ENCODE measurements at places on chromosomes 5 and 9.

DNA sequence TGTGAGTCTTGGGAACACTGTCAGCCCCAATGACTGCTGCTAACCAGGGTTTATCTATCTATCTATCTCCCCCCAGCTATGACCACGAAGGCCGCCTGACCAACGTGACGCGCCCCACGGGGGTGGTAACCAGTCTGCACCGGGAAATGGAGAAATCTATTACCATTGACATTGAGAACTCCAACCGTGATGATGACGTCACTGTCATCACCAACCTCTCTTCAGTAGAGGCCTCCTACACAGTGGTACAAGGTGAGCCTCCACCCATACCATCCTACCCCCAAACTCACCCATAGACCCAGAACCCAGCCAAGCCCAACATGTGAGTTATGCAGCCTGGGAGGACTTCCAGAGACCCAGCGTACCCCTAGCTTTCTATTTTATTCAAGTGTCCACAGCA is 65.4 kb upstream of the WWC1 start:
- DNase-seq = no peak

DNA sequence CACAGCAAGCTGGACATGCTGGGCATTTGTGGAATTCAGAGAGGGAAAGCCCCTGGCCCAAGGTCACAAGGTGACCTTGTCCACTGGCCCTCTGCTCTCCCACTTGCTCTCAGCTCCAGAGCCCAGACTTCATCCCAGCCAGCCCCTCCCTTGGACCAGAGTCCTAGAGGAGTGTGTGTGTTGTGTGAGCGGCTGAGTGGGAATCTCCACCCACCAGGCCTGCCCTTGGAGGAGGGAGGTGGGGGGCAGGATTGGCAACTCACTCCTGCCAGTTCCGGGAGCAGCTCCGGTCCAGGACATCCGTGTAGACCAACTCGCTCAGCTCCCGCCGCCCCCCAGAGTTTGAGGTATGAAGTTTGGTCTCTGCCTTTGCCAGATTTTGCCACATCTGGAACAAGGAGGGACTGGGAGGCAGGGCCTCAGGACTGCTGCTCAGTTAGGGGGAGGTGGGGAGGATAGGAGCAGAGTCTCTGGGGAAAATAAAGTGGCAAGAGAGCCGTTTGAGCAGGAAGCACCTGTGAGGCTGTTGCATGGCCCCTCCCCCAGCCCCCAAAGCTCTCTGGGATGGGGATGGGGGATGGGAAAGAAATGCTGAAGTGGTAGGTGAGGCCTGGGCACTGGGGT is 1.4 kb downstream of the MZB1 start:
- no peak for DNase-seq

DNA sequence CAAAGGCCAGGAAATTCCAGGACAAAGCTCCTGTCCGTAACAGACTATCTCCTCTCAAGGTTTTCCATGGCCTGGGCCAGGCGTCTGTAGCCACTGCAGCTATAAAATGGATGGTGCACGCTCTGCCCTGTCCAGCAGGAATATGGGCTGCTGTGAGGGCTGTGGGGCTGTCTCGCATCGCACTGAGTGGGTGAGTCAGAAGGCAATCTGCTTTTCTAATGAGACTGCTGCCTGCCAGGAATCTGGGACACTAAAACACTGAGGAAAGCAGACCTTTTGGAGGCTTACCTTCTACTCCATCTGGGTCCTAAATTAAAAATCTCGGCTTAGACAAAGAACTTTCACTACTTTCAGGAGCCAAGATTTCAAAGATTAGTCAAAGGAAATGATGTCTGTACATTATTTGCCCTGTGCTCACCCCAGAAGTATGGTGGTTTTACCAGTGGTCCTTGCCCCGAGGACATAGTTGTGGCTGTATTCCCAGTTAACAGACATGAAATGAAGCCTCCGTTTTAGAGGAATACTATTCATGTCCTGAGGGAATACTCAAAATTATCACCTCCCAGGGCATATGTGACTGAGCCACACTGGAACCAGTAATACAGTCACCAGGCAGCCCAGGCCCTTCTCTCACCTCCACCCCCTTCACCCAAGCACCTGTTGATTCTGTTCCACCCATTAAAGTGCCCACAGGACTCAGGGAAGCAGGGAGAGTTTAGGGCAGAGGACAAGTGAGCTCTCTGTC is 56.4 kb downstream of the PFDN1 start:
- DNase-seq = no peak

DNA sequence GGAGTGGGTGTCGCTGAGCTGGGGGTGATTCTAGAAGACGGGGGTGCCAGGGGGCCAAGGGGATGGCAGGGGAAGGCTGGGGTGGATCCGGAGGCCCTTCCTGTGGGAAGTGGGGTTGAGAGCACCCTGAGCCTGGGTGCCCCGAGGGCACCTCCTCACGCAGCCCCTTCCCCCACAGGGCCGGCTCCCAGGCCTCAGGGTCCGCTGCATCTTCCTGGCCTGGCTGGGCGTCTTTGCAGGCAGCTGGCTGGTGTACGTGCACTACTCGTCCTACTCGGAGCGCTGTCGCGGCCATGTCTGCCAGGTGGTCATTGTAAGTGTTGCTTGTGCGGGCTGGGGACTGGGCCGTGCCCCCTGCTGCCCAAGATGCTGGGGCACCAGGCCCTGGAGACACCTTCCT is 5.0 kb downstream of the DIPK1B start:
- DNase-seq = no peak

DNA sequence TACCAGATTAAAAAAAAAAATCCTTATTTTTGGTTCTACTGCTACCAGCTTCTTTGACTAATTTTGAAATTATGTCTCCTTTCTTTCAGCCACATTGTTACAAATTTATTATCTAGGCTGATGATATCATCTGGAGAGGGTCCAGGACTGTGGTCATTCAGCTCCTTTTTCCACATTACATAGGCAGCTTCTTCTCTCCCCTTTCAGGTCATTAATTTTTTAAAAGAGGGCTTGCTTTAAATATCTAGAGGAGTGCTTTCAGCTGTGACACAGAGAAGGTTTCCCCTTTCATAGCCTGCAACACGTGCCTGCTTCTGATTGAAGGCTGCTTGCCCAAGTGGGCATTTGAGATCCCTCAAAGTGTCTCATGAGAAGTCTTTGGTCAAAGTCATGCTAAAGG is 155.7 kb upstream of the PAPPA start:
- no peak for DNase-seq

DNA sequence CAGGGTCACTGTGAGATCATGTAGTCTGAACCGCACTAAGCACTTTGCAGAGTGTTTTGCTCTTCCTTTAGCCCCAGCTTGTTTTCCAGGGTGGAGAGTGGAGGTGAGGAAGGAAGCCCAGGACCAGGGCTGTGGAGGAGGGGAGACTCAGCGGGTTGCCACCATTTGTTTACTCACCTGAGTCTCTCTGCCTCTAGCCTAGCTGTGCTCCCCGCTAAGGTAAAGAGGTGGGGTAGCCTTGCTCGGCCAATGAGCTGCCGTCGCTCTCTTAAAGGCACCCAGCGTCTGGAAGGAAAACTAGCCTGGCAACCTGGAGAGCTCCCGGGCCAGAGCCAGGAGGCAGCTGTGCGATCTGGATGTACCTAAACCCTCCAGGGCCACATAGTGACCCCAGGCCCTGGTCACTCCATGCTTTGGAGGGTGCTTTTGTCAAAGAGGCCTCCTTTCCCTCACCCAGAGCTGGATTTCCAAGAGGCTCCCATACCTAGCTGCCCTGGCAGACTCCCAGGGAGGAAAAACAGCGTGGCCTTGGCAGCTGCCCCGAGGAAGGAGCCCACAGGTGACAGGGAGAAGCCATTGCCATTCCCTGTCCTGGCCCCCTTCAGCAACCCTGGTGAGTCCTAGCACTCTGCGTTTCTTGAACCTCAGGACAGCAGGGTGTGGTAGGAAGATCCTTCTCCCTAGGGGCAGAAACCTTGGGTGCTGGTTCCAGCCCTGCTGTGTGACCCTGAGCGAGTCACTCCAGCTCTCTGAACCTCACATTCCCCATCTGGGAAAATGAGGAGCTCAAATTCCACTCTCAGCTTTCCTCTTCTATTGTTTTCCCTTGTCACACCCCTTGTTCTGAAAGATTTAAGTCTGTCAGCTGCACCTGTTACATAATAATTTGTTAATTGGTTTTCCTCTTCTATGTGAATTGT is 42.4 kb upstream of the LARP1 start:
- DNase-seq = no peak

GRCh38 chr5:135830876-135831275 is 3.6 kb upstream of the SLC25A48 start:
- DNase-seq = no peak

GRCh38 chr9:18109675-18110074 is 364.3 kb upstream of the ADAMTSL1 start:
- no peak for DNase-seq

DNA sequence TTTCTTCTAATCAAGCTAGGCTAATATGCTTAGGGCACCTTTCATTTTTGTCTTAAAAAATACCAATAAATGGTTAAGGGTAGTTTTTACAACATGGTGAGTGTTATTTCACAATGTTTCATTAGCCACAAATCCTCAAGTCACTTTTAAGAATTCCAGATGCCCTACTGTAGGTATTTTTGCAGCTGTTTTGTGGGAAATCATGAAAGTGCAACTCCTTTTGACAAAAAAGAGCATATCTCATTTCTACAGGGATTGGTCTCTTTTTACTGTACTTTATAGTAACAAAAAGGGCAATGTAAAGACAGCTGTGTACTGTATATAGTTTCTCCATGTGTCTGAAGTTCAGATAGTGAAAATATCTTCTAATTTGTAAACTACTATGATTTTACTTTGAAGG is 28.3 kb upstream of the GAS1 start:
- DNase-seq = no peak

- DNase-seq = no peak
Observed at GRCh38 chr5:88377705-88378656, 109.3 kb upstream of the TMEM161B start.

Measured in stimulated activated CD8-positive, alpha-beta memory T cell treated with anti-CD3 and anti-CD28 coated beads, Interleukin-7, amount 100 ng/mL, for 24 hours (primary cell).